ENCODE measurements at places on chromosomes 5 and 9.

DNA sequence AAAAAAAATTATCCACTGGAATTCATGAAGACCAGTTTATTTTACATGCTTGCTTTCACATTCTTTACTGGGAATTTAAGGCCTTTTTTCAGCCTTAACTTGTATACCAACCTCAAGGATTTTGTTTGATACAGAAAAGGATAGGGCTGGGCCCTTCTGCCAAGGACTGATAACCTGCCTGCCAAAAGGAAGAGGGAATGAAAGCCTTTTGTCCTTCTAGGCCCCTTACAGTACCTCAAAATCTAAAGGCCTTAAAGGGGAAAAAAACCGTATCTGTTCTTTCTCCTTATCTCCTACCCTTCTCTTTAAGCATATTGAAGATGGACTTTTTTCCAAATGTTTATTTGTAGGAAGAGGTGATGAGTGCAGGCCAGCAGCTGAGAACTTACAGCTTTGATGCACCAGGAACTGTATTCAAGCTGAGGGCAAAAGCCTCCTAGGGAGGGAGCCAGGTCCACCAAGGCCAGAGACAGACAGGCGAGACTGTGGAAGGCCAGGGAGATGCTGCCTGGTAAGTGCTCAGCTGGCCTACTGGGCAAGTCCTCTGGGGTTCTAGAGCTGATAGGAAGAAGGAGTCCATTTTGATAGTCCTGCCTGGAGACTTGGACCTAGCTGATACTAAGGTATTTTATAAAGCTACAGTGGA is 31.8 kb downstream of the FAXDC2 start:
- no peak for DNase-seq

- DNase-seq: no peak
Observed at GRCh38 chr9:38003946-38004808, 64.8 kb downstream of the SHB start.

GRCh38 chr9:127563579-127563978 is 48.5 kb upstream of the STXBP1 start:
- DNase-seq: no peak

DNA sequence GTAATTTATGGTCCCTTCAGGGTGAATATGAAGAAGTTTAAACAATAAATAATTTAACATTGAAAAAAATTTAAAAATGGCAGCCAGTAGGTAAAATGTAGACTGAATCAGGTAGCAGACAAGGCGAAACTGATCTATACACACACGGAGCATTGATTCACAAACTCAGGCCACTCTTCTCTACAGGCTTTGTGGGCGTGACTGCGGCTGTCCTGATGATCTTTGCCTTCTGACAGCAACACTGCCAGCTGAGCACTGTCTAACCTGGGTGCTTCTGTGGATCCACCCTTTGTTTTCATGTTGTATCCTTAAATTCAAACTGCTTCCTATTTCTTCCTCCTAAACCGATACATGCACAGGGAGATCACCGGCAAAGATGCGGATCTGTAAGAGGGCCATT is 315.4 kb upstream of the ADCY2 start:
- no peak for DNase-seq

DNA sequence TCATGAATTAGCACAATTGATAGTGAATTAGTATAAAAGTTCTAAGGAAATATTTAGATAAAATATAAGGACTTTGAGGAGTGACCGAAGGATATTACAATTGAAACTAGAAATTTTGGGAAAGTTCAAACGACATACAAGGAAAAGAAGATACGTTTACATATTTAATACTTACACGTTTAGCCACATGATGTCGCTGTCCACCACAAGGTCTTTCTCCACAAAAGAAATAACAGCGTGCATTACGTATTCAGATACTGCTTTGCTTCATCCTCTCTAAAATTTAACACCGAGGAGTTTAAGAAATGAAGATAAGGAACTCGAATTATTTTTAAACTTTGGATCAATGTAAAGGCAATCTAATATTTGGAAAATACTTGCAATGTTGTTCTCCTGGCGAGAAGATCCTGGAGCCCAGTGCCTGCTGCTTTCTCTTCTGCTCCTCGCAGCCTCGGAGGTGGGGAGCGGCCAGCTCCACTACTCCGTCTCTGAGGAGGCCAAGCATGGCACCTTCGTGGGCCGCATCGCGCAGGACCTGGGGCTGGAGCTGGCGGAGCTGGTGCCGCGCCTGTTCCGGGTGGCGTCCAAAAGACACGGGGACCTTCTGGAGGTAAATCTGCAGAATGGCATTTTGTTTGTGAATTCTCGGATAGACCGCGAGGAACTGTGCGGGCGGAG is at the start of gene PCDHA3:
TSS of gene PCDHA3 (plus strand) at position 242 of the 678 bp plus-strand sequence.
- no peak for DNase-seq

DNA sequence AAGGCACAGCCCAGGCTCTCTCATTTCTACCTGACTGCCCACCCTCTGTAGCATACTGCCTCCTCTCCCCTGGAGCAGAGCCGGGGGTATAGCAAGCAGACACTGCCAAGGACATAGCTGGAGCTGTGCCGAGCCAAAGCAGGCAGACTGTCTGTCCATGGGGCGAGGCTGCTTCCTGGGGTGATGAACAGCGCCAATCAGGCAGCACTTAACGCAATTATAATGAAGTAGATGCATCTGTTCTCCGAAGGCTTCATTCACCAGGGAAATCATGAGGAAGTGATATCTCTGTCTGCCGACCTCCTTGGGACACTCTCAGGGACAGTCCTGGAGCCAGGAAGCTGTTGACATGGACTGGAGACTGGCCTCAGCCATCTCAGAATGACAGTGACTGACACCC is 230.7 kb downstream of the ASTN2 start:
- no peak for DNase-seq

DNA sequence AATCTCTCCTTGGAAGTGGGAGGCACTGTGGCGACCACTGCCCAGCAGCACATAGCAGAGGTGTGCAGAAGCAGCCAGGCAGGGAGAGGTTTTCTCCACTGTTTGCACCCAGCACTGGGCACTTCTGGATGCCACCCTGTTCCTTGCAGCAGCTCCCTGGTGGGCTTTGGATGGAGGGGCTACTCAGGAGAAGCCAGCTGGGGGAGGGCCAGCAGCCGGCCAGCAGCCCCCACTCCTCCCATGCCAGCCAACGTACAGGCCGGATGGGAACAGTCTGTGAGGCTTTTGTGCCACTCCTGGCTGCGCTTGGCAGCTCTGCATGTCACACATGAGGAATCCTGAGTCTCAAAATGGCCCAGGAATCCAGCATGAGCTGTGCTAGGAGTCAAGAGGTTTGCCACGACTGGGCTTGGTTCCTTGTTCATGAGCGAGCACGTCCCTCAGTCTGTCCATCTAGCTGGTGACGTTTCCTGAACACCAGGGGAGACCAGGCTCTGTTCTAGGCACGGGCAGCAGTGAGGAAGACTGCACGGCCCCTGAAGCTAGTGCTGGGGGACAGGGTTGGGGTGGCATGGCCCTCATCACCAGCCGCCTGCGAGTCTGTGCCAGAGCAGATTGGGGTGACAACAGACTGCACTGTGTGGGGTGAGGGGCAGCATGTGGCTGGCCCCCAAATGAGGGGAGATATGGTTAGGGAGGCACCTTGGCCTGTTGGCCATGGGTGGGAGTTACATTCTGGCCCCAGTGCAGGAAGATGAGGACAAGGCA is 10.1 kb downstream of the PHF2 start:
- DNase-seq: no peak

GRCh38 chr5:56774957-56775356 is 40.4 kb upstream of the MAP3K1 start:
- DNase-seq: no peak

GRCh38 chr9:95813923-95814322 is 61.6 kb upstream of the ERCC6L2 start:
- DNase-seq: no peak

Data from stimulated activated CD8-positive, alpha-beta memory T cell treated with anti-CD3 and anti-CD28 coated beads, Interleukin-15, amount 100 ng/mL, for 24 hours (primary cell).